Nephron progenitor cell (in vitro differentiated cells): ENCODE measurements at places on chromosomes 2 and 18.

DNA sequence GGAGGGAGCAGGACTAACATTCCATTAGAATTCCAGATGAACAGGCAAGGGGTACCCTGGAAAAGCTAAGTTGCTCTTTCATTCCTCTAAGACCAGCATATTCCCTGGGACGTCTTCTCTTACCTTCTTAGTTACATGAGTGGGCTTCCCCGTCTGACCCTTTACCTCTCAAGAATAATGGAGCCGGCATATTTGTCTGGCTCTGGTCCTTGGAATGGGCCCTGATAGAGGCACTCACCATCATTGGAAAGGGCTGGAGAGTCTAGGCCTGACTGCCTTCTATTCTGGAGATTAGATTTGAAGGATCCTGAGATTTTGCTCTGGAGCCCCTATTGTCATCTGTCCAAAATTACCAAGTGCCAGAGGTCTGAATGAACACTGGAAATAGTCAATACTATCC is 347.5 kb downstream of the MYCN start:
- DNase-seq: no peak

DNA sequence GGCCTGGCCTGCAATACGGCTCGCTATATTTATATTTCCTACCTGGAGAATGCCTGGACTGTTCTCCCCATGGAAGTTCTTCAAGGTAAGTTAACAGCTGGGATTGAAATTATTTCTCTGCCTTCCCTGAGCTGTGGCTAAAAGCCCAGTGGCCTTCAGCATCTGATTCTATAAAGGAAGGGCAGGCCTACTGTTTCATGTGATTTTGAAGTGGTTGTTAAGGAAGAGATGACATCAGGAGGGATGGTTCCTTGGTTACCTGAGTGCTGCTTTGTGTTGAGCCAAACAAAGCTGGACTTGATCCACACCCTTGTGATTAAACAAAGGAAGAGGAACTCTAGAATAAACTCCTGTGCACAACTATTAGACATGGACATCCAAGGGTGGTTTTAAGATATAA is 61.6 kb downstream of the MFSD6 start:
- DNase-seq: no peak

DNA sequence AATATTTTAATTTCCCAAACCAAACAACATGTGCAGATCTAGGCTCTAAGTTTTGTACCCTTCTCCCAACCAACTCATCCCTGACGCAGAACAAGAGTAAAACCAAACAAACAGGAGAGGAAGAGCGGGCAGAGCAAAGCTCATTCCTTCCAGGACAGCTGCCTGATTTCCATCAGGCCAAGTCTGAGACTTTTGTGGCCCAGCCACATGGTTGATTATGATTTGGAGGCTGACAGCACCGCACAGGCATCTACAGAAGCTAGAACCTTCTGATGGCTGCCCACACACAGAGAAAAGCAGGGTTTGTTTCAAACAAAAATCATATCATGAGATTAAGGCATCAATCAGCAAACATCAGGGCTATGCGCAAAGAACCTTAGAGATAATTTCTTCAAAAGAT is 262.6 kb downstream of the TNS1 start:
- DNase-seq: no peak

- no peak for DNase-seq
These were observed 177.9 kb downstream of the TPGS2 start for GRCh38 chr18:36650906-36651305.

DNA sequence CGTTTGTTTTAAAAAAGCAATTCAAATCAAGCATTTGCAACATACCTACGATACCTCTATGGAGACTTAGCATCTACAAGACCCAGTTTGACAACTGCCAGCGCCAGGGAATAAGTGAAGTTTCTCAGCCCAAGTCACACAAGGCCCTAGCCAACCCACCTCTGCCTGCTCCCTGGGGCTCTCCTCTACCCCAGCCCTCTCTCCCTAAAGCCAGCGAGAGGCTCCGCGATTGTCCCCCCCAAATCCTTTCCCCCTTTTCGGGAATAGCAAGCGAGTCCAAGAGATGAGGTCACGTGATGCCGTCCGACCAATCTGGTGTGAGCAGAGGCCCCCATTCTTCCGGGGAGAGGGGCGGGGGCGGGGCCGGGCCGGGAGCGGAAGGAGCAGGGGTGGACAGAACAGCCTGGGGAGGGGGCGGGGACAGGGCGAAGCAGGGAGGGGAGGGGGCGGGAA is 102.2 kb upstream of the RAB6C start:
- DNase-seq: peak; percentile 93

GRCh38 chr18:74153377-74153776 is 5.1 kb downstream of the TIMM21 start:
- DNase-seq: no peak

DNA sequence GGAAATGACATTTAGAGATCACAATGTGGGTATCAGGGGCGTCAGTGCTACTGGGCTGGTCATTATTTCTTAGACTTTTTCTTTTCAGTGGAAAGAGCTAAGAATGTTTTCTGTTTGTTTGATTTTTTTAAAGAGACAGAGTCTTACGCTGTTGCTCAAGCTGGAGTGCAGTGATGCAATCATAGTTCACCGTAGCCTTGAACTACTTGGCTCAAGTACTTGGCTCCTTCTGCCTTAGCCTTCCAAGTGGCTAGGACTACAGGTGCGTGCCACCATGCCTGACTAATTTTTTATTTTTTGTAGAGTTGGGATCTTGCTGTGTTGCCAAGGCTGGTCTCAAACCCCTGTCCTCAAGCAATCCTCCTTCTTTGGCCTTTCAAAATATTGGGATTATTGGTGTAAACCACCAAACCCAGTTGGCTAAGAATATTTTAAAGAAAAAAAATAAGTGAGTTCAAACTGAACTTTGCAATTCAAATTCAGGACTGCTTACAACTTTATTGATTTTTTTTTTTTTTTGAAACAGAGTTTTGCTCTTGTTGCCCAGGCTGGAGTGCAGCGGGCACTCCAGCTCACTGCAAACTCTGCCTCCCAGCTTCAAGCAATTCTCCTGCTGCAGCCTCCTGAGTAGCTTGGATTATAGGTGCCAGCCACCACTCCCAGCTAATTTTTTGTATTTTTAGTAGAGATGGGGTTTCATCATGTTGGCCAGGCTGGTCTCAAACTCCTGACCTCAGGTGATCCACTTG is 154.2 kb downstream of the MIB1 start:
- no peak for DNase-seq

GRCh38 chr18:34838669-34839068 is 128.6 kb downstream of the DTNA start:
- DNase-seq: no peak

- DNase-seq: no peak
These were observed 2148.4 kb upstream of the CELF4 start for GRCh38 chr18:39713961-39714360.

DNA sequence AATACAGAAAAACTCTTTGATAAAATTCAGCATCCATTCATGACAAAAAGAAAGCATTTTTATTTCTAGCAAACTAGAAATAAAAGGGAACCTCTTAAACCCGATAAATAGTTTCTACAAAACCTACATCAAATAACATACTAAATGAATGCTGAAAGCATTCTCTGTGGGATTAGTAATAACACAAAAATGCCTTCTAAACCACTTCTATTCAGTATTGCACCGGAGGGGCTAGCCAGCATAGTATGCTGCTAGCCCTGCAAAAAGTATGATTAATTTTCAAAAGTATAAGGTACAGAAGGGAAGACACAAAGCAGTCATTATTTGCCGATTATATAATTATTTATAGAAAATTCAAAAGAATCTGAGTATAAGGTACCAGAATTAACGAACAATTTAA is 145.2 kb downstream of the DTNB start:
- DNase-seq: no peak

DNA sequence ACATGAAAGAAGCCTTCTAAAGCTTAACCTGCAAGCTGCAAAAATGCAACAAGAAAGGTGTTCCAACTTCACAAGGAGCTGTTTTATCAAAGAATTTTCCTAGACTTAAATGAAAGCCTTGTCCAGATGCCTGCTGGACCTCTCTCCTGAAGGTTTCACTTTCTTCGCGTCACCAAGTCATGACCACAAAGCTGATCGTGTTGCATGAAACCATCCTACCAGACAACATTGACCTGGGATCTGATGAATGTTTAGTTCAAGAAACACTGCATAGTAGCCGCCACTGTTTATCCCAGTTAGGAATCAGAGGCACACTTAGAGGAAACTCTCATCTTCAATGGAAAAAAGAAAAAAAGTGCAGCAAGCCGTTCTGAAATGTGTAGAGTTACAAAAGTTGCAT is 26.9 kb downstream of the PAX3 start:
- no peak for DNase-seq

DNA sequence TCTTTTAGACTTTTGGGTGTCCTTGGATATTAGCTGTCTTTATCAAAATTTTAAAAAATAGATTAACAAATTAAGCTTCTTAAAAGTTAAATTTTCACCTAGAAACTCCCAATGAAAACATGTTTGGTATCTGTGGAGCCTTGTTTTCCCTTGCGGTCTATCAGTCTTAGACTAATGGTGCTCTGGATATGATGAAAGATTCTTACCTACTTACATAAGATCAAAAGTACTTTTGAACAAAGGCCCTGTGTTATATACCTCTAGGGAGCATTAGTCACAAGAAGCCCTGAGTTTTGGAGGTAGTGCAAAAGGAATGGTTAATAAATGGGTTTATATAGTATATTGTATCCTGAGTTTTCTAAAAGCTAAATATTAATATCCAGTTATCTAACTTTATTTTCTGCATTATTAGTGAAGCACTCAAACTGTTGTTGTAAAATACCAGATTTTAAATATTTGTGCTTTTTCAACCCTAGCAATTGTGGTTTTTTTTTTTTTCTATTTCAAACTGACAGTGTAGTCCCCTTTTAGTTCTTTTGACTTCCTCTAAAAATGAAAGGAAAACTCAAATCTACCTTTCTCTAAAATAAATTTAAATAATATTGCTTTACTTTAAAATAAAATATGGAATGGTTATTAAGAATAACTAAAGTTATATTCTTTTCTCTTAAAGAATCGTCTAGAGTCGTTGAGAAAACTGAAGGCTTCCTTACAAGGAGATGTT is 18.1 kb downstream of the NDC80 start:
- no peak for DNase-seq
